ENCODE measurements at places on chromosomes 6 and 20.

- DNase-seq = no peak
These were observed 104.9 kb downstream of the SNX5 start for GRCh38 chr20:17863577-17864292.

DNA sequence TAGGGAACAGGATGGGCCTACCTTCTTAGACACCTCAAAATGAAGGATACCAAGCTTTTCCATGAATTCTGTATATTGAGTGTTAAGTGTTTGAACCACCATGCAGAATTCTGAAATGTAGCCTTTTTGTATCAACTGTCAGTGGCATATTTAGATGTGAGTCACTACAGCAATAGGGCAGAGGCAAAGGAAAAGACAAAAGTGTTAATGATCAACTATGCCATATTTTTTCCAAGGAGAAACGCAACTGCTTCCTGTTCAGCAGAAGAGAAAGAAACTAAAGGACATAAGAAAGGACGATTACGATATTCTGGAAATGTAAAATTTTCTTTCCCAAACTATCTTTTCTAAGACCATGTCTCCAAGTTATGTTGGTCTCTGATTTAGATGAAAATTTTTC, 104.6 kb upstream of the RSPO3 start:
- DNase-seq = no peak

DNA sequence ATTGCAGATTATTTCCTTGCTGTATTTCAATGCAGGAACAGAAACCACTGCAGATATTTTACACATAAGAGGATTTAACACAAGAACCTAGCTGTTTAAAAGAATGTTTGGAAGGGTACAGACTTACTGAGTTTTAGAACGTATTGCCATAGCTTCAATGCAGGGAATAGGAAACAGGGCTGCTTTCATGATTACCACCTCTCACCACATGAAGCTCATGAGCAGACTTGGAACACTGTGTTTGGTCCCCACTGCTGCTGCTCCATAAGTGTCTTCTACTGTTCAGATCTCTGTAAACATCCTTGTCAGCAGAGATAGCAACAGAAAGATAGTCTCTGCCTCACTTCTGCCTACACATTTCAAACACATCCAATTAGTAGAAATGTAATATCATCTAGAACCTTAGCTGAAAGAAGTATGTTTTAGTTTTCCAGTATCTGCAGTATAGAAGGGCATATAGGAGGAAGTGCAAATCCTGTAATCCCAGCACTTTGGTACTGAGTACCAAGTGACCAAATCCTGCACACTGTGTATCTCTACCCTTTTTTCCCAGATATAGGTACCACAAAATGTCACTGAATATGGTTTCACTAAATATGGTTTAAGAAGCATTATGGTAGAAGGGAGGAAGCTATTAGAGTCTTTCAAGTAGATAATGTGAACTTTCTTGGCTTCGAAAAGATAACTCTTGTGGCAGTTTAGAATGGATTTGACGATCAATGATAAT, 51.9 kb downstream of the STXBP5 start:
- no peak for DNase-seq

DNA sequence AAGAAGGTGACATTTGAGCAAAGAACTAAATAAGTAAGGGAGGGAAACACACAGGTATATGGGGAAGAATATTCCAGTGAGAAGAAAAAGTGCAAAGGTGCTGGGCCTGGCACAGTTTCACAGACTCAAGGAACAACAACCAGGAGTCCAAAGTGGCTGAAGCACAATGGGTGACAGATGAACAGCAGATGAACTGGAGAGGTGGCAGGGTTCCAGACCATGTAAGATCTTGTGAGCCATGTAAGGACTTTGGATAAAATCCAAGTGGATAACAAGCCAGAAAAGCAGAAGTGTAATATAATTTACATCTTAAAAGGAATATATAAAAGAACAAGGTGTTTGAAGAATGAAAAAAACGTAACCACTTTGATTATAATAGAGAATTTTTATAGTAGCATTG, 87.9 kb downstream of the MMS22L start:
- peak; percentile 20 for DNase-seq

GRCh38 chr20:43159994-43160393, 29.7 kb downstream of the PTPRT start:
- DNase-seq = no peak

- peak; percentile 30 for DNase-seq
These were observed 128.8 kb downstream of the CDH26 start for GRCh38 chr20:60086821-60087562.

- no peak for DNase-seq
These were observed 15.5 kb upstream of the SNRNP48 start for GRCh38 chr6:7574500-7574899.

DNA sequence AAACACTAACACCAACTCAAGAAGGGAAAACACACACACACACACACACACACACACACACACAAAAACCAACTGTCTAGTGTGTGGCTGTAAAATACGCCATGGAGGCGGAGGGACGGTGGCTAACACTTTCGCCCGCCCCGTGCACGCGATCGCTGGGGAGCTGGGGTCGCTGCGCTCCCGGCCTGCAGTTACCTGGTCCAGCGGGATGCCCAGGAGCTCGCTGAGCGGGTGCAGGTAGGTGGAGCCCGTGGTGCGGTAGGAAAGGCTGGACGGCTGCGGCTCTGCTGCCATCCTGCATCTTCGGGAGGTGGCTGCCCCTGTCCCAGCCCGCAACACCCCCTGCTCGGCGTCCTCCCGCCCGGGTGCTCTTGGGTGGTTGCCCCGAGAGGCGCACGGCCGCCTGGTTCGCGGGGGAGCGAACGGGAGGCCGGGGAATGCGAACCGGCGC, 303 bp downstream of the MBOAT1 start:
- peak; percentile 47 for DNase-seq

GRCh38 chr6:44512868-44513741, 125.6 kb downstream of the CDC5L start:
- DNase-seq = no peak

DNA sequence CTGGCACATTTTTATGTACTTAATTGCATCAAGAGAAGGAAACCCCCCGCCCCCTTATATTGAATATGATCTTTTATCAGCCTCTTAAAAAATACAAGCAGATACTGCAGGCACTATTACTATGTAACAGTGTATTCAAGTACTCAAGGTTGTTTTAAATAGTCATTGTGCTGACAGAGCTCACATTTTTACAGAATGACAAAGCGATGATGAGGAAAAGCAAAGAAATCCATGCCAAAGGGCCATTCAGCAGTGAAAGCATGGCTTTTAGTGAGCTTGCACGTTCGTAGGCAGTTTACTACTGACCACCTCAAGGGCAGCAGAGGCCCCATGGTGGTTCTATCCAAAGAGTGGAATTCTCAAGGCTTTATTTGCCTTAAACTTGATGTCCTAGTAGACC, 146.8 kb downstream of the RPS12 start:
- DNase-seq = peak; percentile 64

DNA sequence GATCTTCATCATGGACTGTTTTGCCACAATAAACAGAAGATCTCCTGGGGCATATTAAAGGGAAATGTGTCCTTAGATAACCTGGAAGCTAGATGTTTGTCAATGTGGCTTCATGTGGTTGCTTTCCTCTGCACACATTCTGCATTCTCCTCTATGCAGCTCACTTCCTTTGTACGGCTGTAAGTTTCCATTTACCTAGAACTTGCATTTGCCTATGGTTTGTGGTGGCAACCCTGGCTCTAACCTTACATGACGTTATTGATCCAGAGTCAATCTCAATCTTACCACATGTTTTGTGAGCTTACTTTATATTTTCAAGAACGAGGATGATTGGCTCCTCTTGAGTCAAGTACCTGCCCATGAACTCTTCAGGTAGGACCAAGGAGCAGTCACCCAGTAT, 863.1 kb downstream of the MAFB start:
- DNase-seq = peak; percentile 36

- DNase-seq = peak; percentile 67
These were observed 151.7 kb downstream of the DST start for GRCh38 chr6:56490993-56491392.

- no peak for DNase-seq
These were observed 25.4 kb downstream of the PDRG1 start for GRCh38 chr20:31926493-31926892.

DNA sequence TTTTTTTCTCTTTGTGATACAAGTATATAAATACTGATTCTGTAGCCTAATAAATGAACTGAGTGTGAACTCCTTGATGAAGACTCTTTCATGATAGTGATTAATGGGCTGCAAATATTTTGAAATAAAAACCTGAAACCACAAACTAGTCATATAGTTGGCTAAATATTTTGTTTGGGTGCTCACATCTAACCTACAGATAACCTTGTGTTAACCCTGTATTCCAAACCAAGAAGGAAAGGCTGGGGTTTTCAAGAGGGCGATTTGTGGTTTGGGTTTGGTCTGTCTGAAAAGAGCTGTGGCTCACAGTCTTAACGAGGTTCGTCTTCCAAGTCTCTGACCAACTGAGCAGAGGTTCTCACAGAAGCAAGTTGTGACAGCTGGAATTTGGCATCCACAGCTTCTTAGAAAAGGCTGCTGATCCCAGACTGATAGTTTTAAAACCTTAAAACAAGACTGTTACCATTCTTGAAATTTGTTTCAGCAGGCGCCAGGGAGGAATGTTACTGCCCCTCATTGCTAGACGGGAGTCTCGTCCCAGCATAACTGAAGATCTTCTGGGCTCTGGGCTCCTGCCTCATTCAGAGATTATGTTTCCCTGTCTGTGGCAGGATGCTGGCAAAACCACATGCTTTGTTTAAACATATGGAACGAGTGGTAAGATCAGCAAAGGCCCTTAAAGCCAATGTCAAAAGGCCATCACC, 736.4 kb upstream of the MARCKS start:
- DNase-seq = peak; percentile 99

DNA sequence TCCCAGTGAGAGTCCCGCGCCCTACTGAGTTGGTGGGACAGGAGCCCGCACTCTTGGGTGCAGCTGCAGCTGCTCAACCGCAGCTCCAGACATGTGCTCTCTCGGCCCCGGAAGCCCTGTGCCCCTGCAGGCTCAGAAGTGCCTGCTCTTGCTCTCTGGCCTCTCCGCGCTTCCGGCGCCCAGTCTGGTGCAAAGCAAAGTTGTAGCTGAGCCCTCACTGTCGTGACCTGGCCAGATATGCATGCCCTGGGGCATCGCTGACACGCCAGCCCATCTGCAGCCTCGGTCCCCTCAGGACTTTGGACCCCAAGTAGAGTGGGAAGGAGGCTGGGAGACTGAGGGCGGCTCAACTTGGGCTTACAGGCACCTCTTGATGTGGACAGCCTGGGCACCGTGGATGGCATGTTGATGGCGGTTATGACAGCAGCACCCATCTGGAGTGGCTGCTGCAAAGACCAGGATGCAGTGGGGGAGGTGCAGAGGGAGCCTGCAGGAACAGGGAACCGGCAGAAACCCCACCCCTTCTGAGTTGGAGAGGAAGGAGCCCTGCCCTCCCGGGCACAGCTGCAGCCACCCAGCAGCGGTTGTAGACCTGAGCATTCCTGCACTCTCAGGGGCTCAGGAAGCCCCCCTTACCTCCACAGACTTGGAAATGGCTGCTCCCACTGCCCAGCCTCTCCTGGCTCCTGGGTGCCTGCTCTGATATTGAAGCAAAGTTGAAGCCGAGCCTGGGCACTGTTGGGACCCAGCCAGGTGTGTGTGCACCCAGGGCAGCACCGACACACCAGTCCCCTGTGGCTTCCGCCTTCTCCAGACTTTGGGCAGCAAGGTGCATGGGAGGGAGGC, 462.6 kb downstream of the TBC1D32 start:
- no peak for DNase-seq

DNA sequence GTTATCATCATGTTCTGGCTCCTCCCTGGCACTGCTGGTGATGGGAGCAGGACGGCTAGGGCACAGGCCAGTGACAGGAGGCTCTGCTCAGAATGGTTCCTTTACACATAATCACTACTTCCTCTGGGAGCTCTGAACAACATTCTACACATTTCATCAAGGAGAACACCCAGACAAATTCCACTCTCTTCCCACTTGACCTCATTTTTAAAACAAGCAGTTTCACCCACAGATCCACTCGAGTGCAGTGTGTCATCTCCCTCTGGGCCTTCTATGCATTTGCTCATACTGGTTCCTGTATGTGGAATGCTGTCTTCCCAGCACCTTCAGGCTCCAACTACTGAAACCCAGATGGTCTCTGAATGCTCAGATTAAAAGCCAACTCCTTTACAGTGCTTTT, 84.8 kb downstream of the ELOVL5 start:
- peak; percentile 61 for DNase-seq

GRCh38 chr6:142712231-142712630, 232.7 kb downstream of the HIVEP2 start:
- DNase-seq = no peak

DNA sequence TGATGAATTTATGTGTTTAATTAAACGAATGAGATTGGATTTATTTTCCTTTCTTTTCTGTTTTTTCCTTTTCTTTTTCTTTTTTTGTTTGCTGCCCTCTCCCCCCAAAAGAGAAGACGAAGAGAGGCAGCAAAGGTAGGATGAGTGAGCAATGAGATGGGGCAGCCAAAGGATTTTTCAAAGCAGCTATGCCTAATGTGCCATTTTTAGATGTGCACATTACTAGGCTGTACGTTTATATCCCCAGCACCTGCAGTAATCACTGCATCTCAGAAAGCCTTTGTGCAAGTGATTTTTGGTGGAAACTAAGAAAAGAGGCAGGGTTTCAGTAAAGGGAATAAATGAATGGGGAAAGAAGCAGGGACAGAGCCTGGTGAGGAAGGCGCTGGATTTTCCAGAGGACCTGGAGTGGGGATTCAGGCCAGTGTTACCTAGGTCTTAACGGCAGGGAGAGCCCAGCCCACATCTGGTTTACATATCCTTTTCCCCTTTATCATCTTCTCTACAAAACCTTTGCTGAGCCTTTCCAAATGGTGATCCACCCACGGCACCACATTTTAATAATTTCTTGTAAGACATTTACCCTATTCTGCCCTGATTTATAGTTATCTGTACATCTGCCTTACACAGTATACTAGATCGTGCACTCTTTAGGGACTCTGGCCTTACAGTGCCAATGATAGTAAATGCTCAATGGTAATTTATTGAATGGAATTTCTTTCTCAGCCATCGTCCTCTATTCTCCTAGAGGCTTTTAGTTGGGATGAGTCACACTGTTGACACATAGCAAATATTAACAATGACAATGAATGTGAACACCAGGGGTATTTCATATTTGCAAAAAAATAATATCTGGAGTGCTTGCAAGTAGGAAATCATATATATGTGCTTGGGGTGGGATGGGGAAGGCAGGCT, 38.3 kb upstream of the ATXN1 start:
- DNase-seq = peak; percentile 58

- DNase-seq = no peak
These were observed 361.8 kb downstream of the QKI start for GRCh38 chr6:163776196-163776905.

DNA sequence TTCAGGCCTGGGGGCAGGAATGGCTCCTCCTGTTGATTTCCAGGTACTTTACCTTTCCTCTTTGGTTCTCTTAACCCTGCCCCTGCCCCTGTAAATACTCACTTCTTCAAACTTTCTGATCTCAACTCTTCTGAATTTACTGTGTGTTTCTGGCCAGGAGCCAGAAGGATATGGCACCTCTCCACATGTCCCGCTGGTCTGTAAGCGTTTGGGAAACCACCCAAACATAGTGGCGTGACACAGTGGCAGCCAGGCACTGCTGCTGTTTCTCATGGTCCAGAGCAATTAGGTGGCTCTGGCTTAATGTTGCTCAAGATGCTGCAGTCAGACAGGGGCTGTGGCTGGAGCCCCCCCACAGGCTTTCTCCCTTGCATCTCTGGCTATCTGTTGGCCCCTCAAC, 374.5 kb downstream of the RNGTT start:
- no peak for DNase-seq

Data from fibroblast of skin of right quadriceps (primary cell).